ENCODE measurements at places on chromosomes 5 and 9.

DNA sequence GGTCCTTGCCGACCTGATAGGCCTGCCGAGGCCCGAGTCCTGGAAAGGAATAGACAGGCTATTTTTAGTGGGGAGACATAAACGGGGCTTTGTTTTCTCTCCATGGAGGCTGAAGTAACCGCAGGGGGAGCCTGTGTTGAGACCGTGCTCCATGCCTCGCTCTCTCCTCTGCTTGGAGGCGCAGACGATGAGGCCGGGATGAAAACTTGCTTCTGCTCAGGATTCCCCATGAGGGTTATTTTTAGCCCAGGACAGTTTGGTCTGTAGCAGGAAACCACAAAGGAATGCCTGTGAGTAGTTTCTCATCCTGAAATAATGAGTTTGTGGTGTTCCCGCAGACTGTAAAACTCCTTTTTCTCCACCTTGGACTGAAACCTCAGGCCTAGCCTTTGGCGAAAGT, 81.9 kb upstream of the RARS1 start:
- no peak for DNase-seq

DNA sequence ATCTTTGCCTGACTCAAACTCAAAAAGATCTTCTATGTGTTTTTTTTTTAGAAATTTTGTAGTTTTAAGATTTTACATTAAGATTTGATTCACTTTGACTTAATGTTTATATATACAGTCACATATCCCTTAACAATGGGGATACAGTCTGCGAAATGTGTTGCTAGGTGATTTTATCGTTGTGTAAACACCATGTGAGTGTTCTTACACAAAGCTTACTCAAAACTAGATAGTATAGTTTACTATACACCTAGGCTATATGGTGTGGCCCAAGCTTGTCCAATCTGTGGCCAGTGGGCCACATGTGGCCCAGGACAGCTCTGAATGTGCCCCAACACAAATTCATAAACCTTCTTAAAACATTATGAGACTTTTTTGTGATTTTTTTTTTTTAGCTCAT, 131.9 kb downstream of the CWC27 start:
- DNase-seq: no peak

DNA sequence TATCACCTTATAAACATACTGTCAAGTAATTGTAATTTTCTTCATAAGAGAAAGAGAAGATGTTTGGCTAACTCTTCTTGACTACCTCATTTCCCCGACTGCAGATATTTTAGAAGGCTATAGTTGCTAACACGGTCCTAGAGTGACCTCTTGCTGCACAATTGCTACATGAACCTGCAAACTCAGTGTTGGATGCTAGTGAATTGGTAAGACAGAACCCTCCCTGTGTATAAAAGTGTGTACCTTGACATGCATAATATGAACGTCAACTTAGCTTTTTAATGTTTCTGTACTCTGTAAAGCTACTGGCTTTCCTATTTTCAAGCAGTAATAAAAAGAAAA, 46.7 kb upstream of the CER1 start:
- no peak for DNase-seq

GRCh38 chr5:159780246-159780645, 136.0 kb upstream of the ADRA1B start:
- peak; percentile 29 for DNase-seq

- peak; percentile 47 for DNase-seq
Measured at GRCh38 chr9:92668746-92669526, 995 bp downstream of the IPPK start.

- no peak for DNase-seq
Measured at GRCh38 chr9:8701904-8702303, 902.3 kb upstream of the DMAC1 start.

DNA sequence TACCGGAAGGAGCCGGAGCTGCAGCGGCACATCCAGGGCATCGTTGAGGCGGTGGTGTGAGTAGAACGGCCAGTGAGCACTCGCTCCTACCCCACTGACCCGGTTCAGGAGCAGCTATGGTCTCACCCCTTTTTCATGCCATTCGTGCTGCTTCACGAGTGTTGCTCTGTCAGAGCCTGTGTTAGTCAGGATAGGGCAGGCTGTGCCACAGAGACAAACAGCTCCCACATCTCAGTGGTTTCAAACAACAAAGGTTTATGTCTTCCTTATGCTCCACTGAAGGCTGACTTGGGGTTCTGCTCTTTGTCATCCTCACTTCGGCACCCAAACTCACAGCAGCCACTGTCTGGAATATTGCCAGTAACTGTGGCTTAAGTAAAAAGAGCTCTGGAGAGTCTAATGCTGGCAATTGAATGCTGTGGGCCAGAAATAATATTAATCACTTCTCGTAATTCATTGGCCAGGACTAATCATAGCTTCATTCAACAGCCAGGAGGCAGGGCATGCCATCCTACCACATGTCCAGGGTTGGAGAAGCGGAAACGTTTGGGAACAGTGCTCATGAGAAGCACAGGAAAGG, 28.4 kb downstream of the ARHGEF37 start:
- DNase-seq: no peak

- no peak for DNase-seq
Measured at GRCh38 chr5:4740156-4740555, 400.0 kb upstream of the ADAMTS16 start.

DNA sequence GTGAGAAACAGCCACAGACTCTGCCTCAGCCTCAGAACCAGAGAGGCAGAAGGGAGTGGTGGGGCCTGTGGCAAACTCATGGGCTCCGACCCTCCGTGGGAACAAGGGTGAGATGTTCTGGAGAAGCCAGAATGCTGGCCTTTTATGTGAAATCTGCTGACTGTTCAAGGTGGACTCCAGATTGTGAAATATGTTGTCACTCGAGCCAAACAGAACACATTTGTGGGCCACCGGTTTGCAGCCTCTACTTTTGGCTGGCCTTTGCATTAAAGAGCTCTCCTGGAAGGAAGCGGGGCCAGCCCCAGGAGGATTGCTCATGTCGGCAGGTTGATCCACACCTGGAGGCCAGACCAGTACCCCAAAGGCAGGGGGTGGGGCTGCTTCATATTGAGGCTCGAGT, 62.4 kb downstream of the ERGIC1 start:
- DNase-seq: no peak

GRCh38 chr9:27385606-27386322, 88.8 kb upstream of the EQTN start:
- no peak for DNase-seq

- no peak for DNase-seq
Measured at GRCh38 chr5:91026466-91026865, 356.7 kb downstream of the ARRDC3 start.

GRCh38 chr9:134243778-134244467, 79.6 kb upstream of the RNU6ATAC start:
- DNase-seq: peak; percentile 95

- DNase-seq: no peak
Measured at GRCh38 chr9:101269591-101270283, 115.1 kb downstream of the BAAT start.

- no peak for DNase-seq
Measured at GRCh38 chr5:117652036-117652957, 1077.7 kb upstream of the SEMA6A start.

- DNase-seq: no peak
Measured at GRCh38 chr9:76181020-76181641, 213.1 kb downstream of the RFK start.

DNA sequence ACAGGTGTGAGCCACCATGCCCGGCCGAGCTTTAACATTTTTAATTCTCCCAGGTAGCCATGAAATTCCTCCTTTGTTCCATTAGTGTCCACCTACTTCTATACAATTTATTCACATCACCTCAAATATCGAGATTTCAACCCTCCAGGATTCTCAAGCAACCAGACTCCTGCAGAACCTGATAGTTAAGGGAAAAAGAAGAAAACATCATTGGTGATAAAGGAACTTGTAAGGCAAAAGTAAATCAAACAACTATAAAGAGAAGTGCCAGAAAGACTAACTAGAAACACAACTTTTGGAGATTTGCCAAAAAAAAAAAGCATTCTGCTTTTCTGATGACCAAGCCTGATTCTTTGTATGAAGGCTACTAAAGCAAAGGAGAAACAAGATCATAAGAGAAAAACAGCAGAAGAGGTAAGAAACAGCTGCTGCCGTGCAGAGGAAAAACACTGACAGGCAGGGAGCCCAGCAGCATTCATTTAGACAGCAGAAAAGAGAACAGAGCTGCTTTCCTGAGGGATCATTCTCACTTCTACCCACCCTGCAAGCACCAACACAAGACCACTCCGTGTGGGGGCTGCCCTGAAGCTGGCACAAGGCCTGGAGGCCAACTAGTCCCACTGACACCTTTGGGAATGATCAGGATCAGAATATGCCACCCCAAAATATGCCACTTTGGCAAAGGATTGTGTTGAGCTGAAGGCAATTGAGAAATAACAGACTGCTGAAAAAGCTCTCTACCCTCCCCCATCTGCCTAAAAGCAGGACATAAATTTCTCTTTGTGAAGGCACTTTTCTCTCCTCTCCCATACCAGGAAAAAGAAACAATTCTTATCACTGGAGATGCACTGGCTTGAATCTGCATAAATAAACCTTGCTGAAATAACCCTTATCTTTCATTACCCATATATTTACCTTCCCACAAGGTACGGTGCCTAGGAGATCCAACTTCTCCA, 75.1 kb downstream of the ALDH7A1 start:
- no peak for DNase-seq

GRCh38 chr5:176413255-176413565, 3.1 kb downstream of the CLTB start:
- no peak for DNase-seq

- no peak for DNase-seq
Measured at GRCh38 chr5:98416541-98416940, 356.9 kb upstream of the RGMB start.

GRCh38 chr5:127028822-127029457, 1.4 kb downstream of the MARCHF3 start:
- DNase-seq: peak; percentile 39

DNA sequence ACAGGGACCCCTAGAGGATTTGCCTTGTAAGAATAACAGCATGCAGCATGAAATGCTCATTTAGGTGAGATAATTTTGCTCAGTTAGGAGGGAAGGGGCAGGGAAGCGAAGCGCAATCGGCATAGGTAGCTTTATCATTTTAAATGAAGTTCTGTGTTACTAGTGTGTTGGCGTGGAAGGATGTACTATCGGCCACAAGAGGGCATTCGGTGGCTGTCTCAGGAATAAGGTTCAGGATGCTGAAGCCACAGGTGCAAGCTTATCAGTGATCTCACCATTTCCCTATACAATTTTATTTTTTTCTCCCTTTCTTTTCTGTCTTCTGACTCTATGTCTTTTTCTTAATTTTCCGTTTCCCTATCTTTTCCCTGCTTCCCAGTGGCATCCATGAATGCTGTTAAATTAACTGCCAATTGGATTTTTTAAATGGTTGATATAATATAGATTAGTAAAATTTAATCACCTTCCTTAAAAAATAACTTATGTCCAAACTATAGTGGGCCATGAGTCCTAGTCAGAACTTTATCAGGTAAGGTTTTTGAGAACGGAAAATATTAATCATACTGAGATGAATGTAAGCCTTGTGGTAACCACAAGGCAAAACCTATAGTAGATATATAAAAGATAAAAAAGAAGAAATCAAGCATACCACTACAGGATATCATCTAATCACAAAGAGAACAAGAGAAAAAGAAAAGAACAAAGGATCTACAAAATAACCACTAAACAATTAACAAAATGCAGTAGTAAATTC, 1.2 kb upstream of the INSL6 start:
- DNase-seq: peak; percentile 58

DNA sequence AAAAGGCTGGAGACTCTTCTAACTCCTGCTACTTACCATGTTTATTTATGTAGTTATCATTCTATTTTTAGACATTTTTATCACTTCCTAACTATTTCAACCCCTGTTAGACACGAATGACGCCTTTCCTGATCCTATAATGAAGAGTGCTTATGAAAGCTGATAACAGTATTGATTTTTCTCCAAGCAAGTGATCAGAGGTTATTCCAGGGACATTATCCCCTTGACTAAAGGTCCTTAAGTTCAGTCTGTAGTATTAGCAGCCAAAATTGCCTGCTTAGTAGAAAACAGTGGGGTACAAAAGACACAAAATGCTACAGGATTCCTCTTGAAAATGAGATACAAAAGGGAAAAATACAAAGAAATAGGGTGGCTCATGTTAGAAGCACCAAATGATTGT, 235.6 kb downstream of the DNAH5 start:
- DNase-seq: no peak

- no peak for DNase-seq
Measured at GRCh38 chr5:124212934-124213333, 533.5 kb downstream of the ZNF608 start.

DNA sequence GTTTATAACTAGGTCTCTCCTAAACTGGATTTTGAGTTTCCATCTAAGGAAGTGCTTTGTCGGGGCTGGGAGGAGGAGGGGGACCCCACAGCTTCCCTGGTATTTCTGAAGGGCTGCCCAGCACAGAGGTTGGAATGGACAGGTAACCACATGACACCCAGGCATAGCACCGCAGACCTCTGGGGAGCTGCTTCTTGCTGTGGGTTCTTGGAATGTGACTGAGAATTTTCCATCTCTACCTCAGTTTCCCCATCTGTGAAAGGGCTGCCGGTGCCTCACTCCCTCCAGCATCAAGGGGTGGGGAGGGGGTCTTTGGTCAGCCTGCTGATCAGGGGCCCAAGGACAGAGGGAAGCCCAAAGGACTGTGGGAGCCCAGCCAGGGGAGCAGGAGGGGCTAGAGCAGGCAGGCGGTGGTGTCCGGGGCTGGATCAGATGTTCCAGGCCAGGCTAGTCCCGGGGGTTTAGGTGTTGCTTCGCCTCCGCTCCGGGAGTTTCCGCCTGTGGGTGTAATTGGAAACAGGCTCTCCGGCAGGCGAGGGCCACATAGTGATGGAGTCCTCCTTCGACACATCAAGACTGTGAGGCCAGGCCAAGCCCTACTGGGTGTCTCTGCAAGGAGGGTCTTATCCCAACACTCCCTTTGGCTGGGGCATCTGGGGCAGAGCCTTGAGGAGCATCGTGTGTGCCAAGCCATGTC, 3.3 kb downstream of the OLFML2A start:
- no peak for DNase-seq

DNA sequence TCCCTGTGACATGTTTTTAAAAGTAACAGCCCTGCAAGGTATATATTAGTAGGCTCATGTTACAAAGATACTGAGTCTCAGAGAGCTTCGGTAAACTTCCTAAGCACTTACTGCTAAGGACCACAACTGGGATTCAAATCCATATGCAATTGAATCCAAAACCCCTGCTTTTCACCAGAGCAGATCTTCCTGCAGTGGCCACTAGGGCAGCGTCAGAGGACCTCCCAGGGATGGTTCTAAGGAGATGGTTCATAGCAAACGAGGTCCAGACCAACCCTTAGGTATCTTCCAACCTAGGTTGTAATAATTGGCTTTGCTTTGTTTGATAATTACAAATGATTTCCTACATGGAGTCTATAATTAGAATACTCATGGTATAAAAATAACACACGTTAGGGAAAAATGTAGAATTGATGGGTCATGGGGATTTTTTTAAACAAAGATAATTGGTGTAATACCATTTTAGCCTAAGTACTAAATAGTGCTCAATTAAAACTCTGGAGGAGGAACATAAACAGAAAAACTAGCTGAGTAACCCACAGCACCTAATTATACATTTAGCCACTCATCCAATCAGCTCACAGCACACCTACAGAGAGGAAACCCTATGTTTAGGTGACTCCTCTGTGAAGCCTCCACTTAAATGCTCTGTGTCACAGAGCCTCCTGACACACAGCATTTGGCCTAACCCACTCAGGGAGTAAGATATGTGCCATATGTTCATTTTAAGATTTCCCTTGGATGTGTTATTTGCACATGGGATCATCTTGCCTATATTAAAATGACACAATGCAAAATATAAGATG, 10.0 kb upstream of the CAST start:
- DNase-seq: no peak
